MV-4-11 (cell line): ENCODE measurements at places on chromosomes 2 and 18.

DNA sequence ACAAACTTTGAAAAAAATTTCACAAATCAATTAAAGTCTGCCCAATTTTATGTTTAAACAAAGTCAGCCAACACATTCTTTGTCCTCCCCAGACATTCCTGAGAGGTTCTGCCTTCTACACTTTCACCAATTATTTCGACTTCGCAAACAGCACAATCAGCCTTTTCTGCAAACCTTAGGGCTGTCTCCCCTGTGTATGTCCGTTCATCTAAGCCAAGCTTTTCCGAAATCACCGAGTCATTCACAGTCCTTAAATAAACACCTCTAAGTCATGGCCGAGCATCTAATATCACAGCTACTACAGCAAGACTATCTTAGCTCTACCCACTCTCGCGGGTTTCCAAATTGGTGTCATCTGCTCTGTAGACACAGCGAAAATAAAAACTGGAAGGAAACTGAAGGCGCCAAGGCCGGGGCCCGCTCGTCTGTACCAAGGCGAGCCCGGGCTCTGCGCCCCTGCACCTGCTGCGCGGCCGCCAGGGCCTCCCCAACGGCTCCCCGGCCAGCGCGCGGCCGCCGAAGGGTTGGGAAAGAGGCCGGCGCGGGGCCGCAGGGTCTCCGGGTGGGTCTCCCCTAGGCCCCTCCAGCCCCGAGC is 730 bp downstream of the ODC1 start:
- peak; percentile 47 for DNase-seq

- DNase-seq = peak; percentile 15
These were observed 72.3 kb downstream of the ASXL2 start for GRCh38 chr2:25805987-25806386.

GRCh38 chr2:160431441-160431840 is 62.2 kb downstream of the RBMS1 start:
- peak; percentile 85 for DNase-seq

GRCh38 chr2:205614965-205615364 is 67.3 kb upstream of the NRP2 start:
- DNase-seq = no peak

DNA sequence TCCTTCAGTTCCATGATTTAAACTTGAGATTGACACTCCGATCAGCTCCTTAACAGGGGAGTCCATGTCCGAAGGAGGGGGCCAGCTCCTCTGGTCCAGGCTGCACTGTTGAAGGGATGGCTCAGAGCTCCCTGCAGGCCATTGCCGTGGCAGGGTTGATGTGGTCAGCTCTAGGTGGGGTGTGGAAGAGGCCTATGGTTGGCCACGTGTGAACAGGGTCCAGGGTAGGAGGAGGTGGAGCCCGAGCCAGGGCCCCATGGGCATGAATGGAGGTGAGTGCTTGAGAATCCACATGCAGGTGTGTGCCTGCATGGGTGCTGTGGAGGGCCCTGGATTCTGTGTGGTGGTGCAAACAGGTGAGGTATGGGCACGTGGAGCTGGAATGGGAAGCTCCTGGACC is 1.1 kb downstream of the SPEG start:
- DNase-seq = no peak

DNA sequence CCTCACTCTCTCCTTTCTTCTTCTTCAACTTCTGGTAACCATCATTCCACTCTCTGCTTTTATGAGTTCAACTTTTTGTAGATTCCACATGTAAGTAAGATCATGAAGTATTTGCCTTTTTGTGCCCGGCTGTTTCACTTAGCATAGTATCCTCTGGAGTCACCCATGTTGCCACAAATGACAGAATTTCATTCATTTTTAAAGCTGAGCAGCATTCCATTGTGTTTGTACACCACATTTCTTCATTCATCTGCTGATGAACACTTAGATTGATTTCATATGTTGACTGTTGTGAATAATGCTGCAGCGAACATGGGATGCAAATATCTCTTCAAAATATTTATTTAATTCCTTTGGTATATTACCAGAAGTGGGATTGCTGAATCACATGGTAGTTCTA is 133.6 kb upstream of the ERBB4 start:
- no peak for DNase-seq

GRCh38 chr18:21203126-21203525 is 38.9 kb upstream of the GREB1L start:
- DNase-seq = no peak

- no peak for DNase-seq
These were observed 40.8 kb downstream of the TSN start for GRCh38 chr2:121796239-121796638.

GRCh38 chr18:75109319-75109691 is 99.6 kb downstream of the PTGR3 start:
- no peak for DNase-seq

DNA sequence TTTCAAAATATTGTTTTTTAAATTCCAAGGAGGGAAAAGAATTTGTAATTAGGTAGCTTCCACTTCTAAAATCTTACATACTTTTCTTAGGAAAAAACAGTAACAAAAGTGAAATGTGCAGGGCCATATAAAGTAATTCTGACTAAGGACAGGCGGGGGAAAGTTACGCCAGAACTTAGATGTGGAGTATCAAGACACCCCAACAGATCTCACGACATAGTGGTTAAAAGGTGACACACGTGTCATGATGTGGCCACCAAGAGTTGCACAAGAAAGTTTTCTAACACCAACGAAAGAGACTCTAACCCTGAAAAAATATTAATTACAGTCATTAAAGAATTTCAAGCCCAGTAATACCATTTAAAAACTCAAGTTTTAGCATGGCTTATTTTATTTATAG is 51.0 kb downstream of the KIDINS220 start:
- no peak for DNase-seq

DNA sequence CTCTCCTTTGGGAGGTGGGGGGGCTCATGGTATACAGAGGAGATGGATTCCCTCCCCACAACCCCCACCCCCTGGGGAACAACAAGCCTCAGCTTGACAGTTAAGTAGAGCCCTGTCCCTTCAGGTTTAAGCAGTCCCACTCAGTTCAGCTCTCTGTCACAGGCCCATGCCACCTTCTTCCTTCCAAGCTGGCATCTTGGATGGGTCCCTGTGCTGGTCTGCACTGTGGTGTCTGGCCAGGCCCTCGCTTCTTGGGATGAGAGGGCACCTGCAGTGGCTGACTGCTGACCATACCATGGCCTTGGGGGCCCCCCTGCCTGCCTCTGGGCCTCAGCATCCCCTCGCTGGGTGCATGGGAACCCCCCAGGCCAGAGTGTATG is 20.4 kb upstream of the GPR17 start:
- no peak for DNase-seq

GRCh38 chr2:46921676-46922448 is 6.3 kb upstream of the MCFD2 start:
- no peak for DNase-seq

DNA sequence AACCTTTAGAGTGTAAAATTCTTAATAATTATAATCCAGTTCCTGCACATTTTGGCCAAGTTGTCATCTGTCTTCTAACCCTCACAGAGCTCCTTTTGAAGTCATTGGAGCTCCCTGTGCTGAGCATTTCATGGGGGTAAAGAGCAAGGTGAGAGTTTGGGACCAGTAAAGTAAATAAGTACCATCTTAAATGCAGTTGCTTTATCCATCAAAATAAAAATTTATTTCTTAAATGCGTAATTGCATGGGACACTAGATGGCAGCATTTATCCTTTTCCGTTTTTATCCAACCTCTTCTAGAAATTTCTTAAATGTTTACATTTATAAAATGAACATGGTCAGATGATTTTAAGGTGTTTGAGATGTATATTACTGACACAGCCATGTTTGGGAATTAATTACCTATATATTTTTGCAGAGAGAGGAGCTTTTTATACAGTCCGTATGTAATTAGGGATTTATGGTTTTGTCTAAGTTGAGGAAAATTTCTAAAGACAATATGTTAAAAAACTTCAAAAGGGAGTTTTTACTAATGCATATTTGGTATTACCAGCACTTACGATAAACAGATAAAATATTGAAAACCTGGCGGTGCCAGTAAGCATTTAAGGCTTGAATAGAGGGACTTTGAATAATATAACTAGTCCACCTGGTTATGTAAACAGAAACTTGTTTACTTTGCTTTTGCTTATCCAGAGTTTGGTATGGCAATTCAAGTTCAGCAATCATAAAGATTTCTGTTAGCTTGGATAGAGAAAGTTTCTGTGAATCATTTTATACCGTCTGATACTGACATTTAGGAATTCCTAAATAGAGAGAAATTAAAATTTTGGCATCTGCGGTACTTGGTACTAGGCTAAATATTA is 54.5 kb downstream of the ACSL3 start:
- peak; percentile 8 for DNase-seq

- DNase-seq = peak; percentile 91
These were observed 269.7 kb upstream of the THSD7B start for GRCh38 chr2:136495636-136496035.

- DNase-seq = no peak
These were observed 176.8 kb downstream of the ARL4C start for GRCh38 chr2:234320066-234320465.

GRCh38 chr18:22455425-22456115 is 37.9 kb upstream of the CTAGE1 start:
- no peak for DNase-seq

DNA sequence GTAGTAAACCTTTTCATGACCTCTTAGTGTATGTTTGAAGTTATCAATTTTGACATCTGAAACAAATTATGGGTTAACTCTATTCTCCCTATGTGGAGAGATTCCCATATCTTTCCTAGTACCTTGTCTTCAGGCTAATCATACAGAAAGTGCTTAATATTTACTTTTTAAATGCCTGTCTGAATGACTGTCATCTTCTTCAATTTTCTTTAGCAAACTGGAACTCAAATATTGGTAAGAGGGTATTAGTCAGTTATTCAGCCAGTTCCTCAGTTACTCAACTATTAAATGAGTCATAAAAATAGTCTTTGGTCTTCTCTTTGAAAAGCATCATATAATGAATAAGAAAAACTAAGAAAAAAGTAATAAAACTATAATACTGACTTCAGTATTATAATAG is 1038.0 kb upstream of the PIK3C3 start:
- no peak for DNase-seq

DNA sequence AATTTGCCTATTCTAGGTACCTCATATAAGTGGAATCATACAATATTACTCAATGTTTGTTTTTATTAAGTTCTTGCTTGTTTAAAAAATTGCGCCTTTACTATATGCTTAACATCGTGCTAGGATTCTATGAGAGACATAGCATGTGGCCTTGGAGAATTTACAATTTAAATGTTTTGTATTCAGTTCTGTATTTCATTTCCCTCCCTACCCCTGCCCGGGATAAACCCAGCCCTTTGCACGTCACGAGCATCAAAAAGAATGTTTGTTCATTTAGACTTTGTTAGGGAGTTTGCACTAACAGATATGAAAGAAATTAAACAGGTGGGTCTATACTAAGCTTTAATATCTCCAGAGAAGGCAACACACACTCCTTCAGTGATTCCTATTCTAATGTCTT is 75.7 kb downstream of the C18orf54 start:
- no peak for DNase-seq

DNA sequence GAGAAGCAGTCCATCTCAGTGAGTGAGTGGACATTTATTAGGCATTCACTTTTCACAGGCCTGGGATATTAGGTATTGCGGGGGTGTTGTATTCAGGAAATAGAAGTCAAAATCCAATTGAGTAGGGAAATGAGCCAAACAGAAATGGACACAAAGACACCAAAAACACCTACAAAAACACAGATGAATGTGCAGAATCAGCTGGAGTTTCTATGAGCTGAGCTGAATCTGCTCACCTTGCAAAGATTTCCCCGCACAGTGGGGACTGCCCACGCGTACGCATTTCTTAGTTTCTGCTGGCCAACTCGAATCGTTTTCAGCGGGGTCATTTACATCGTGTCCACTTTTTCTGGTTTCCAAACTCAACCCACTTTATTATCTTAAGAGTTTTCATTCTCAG is 160.0 kb downstream of the BCL2 start:
- no peak for DNase-seq

GRCh38 chr18:4181882-4182568 is 273.1 kb downstream of the DLGAP1 start:
- DNase-seq = no peak
